ENCODE measurements at places on chromosomes 5 and 9.

- no peak for DNase-seq
Observed at GRCh38 chr5:168592014-168592368, 12.8 kb upstream of the PANK3 start.

DNA sequence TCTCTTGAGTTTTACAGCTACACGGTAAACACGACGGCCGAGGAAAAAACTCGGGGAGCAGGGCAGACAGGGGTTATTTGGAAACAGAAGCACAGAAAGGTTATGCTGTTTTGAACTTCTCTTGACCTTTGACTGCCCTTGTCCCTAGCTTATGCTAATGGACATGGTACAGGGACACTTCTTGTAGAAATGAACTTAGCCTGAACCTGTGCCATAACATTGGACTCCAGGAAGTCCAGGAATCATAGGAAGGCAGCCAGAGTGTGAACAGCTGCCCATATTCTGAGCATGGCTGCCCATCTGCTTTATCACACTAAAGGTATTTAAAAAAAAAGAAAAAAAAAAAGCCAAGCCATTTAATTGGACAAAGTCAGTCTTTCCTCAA, 46.1 kb downstream of the NR6A1 start:
- DNase-seq: no peak

- no peak for DNase-seq
Observed at GRCh38 chr9:106707291-106707690, 155.7 kb upstream of the ZNF462 start.

DNA sequence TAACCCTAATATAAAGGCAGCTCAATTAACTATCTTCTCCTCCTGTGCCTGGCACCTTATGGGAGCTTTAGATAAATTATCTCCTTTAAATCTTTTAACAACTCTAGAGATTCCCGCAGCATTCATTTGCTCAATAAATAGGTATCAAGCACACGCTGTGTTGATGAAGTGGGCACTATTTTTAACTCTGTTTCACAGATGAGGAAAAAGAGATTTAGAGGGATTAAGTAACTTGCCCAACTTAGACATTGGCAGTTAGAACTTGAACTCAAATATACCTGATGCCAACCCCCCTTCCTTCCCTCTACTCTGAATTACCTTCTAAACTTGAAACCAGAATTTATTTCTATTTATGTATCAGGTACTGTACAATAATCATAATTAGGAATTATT, 112.4 kb downstream of the SH3TC2 start:
- DNase-seq: no peak

DNA sequence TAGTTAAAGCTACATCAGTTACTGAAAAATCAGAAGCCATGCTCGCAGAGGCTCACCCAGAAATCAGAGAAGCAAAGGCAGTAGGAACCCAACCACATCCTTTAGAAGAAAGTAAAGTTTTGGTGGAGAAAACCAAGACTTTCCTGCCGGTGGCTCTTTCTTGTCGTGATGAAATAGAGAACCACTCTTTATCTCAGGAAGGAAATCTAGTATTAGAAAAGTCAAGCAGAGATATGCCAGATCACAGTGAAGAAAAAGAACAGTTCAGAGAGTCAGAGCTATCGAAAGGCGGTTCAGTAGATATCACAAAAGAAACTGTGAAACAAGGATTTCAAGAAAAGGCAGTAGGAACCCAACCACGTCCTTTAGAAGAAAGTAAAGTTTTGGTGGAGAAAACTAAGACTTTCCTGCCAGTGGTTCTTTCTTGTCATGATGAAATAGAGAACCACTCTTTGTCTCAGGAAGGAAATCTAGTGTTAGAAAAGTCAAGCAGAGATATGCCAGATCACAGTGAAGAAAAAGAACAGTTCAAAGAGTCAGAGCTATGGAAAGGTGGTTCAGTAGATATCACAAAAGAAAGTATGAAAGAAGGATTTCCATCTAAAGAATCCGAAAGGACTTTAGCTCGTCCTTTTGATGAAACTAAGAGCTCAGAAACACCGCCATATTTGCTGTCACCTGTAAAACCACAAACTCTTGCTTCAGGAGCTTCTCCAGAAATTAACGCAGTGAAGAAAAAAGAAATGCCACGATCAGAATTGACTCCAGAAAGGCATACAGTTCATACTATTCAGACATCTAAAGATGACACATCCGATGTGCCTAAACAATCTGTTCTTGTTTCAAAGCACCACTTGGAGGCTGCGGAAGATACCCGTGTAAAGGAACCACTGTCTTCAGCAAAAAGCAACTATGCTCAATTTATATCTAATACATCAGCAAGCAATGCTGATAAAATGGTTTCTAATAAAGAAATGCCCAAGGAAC, 47.2 kb downstream of the CMYA5 start:
- no peak for DNase-seq

- DNase-seq: no peak
Observed at GRCh38 chr9:19298436-19299000, 68.0 kb downstream of the DENND4C start.

DNA sequence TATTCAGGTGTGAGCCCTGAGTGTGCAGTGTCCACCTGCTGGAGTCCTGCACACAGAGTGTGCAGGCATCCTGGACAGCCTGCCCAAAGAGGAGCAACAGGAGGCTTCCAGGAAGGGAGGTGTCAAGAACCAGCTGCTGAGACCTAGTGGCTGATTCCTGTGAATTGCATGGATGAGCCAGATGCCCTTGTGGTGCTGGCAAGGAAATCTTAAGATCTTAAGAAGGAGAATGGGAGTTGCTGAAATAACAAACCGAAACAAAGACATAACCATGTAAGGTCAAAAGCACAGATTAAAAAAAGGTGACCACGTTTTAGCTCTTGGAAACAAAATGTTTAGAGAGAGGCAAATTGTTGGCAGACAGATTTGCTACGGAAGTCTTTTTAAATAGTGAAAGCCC, 29.3 kb upstream of the RPS23 start:
- no peak for DNase-seq

- no peak for DNase-seq
Observed at GRCh38 chr9:133354766-133355165, 1.5 kb downstream of the SURF1 start.

- DNase-seq: no peak
Observed at GRCh38 chr5:10317825-10318682, 10.4 kb upstream of the CMBL start.

DNA sequence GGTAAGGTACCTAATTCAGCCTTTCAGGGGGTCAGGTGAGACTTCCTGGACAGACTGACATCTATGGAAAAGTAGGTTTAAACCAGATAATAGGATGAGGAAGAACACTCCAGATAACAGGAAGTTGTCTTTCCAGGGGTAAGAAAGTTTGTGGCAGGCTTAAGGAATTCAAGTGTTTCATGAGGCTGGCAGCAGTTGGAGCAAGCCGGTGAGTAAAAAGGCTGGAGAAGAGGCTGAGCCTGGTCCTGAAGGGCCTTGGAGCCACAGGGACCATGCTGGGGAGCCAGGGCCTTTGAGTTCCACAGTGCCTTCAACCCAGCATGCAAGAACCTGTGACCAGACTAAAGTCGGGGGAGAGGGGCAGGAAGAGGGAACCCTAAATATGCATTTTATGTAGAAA, 353.4 kb downstream of the SPOCK1 start:
- DNase-seq: no peak

- DNase-seq: no peak
Observed at GRCh38 chr5:11715461-11716196, 188.6 kb downstream of the CTNND2 start.

- no peak for DNase-seq
Observed at GRCh38 chr5:139379626-139380449, 3.3 kb downstream of the SLC23A1 start.

- DNase-seq: no peak
Observed at GRCh38 chr5:107553117-107553555, 117.6 kb downstream of the EFNA5 start.

DNA sequence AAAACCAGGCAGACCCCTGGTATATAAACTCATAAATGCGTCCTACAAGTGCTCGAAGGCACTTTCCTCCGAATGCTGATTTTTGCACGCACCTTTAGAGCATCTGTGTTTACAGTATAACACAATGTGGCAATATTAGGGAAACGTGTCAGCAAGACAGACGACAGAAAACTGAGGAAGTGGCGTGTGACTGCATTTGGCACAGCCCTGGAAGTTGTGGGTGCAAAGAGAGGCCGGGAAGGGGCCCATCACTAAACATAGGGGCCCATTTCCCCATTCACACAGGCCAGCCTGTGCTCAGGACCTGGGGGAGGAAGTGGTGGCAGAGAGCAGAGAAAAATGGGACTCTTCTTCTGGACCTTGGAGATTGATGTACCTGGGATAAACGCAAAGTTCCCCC, 48.2 kb downstream of the RASGEF1C start:
- DNase-seq: no peak

DNA sequence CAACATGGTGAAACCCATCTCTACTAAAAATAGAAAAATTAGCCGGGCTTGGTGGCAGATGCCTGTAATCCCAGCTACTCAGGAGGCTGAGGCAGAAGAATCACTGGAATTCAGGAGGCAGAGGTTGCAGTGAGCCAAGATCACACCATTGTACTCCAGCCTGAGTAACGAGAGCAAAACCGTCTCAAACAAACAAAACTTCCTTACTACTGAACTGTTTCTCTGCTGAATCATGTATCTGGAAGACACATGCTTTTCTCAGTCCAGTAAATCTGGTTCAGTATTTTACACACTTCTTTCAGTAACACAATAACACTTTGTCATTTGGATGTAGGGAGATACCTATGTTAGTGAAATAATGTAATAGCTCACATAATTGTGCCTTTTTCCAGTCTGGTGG, 7.9 kb downstream of the TRMT10B start:
- no peak for DNase-seq

GRCh38 chr9:74120061-74120460, 377.1 kb upstream of the RORB start:
- DNase-seq: no peak

DNA sequence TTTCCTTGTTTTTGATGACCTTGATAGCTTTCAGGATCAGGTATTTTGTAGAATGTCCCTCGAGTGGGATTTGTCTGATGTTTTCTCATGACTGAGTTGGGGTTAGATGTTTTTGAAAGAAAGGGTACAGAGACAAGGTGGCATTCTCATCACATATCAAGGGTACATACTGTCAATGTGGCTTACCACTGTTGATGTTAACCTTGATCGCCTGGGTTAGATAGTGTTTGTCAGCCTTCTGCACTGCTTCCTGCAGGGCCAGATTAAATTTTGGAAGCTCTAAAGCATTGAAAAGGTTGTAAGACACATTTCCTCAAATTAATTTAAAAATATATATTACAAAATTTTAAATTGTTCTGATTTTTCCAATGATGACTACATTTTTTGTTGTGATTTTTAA, 287.4 kb upstream of the ACTBL2 start:
- no peak for DNase-seq

DNA sequence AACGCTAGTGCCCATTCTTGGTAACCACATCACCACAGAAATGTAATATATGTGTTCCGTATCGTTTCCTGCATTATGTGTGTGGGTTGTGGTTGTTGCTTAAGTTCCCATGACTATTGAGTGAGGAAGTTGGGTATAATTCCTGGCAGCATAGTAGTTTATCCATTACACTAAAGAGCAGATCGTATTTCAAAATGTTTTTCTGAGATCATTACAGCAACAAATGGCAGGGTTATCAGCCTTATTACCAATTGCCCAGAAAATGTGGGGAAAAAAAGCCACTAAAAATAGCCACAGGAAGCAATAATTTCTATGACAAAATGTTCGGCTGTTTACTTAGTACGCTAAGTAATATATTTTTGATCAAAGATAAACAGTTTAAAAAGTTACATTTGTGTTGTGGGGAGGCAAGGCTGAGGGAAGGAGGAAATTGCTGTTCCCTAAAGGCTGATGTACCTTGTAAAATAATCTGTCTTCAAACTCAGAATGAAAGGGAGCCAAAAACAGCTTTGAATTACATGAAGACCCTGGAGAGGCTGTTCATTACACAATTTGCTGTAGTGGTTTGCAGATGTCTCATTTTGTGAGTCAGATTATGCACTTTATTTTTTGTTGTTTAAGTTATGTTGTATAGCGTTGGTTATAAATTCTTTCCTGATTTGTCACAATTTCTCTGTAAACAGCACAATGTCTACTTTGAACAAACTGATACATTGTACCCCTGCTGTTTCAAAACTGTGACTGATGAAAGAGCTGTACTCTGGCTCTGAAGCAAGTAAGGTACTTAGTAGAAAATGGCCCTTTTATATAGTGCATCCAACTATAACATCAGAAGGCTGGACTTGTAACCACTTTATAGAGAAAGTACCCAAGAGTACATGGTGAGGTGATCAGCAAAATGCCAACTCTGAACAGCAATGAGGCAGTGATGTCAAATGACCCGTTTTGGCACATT, 1028.5 kb downstream of the NR2F1-AS1 start:
- DNase-seq: no peak

- no peak for DNase-seq
Observed at GRCh38 chr9:110895147-110895905, 142.9 kb downstream of the LPAR1 start.

- DNase-seq: no peak
Observed at GRCh38 chr5:55823151-55823796, 27.9 kb upstream of the IL31RA start.

GRCh38 chr5:1004461-1005248, 3.9 kb upstream of the NKD2 start:
- DNase-seq: no peak

- no peak for DNase-seq
Observed at GRCh38 chr5:176812269-176813259, 2.2 kb downstream of the UNC5A start.

DNA sequence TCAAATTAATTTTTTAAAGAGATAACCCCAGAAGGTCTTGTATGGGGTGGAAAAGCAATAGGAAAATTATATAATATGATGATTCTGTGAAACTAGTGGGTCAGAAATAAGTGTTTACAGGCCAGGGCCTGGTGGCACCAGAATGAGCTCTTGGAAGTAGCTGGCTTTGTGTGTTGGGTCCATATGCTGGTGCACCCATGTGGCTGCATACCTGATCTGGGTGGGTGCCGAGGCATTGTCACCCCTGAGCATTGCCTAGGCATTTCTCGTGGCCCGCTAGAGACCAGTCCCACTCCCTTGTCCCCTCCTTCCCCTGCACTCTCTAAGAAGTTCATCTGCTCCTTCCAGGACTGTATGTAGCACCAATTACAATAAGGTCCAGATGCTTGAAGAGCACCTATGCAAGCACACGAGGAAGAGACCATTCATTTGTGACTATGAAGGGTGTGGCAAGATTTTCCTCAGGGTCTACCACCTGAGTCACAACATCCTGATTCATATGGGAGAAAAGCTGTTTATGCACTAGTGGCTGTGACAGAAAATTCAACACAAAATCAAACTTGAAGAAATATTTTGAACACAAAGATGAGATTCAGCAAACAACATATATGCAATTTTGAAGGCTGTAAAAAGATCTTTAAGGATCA, 19.8 kb upstream of the IL33 start:
- no peak for DNase-seq

GRCh38 chr5:75450069-75450468, 61.4 kb downstream of the CERT1 start:
- DNase-seq: no peak

All from stimulated activated CD8-positive, alpha-beta memory T cell treated with anti-CD3 and anti-CD28 coated beads, Interleukin-2, amount 100 ng/mL, for 48 hours (primary cell).